ENCODE measurements at places on chromosomes 7 and 10.
A peak's percentile ranks its signal among the peaks of the same experiment; 100 is the strongest.

DNA sequence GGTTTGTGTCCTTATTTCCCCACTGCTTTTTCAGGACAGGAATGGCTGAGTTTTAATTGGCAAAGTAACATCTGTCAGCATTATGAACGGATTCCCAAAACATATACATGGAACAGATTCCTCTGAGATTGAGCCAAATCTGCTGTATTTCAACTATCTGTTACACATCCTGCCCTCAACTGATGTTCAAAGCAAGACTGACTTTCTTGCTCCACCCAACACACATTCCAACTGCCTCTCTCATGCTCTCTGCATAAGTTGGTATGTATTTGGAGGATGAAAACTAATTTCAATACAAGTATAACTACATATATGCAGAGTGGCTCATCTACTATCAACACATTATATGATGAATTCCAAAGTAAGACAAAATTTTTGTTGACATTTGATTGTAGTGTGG is 342.2 kb downstream of the GATA3 start:
- no peak for DNase-seq

DNA sequence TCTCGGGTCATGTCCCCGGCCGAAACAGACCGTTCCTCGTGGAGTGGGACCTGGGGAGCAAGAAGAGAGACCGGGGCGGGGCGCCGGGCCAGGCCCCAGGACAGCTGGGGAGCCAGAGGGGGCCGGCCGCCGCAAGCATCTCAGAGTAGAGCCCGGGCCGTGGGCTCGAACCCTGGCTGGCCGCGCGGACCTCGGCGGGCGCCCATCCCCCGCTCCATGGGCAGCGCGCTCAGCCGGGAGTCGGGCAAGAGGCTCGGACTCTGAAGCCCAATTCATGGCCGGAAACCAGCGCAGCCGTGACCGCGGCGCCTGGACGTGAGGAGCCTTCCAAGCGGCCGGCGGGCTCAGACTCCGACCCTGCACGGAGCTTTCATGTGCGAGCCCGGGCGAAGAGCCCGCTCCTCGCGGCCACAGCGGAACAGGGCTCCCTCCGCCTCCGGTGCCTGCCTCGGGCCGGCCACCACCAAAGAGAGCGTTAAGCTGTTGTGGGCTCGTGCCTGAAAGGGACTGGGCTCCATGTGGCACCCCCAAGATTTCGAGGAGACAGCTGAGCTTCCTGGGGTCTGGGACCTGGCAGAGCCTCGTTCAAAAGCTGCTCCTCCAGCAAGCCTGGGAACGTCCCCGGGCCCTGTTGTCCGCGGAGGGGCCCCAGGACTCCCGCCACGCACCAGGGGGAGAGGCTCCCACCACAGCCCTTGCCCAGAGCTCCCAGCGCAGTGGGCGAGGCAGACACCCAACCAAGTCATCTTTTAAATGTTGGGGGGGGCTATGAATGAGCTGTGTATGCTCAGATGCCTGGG is 757 bp upstream of the GRID1 start:
- DNase-seq: no peak

GRCh38 chr7:10706875-10707493 is 266.7 kb upstream of the PHF14 start:
- DNase-seq: no peak

DNA sequence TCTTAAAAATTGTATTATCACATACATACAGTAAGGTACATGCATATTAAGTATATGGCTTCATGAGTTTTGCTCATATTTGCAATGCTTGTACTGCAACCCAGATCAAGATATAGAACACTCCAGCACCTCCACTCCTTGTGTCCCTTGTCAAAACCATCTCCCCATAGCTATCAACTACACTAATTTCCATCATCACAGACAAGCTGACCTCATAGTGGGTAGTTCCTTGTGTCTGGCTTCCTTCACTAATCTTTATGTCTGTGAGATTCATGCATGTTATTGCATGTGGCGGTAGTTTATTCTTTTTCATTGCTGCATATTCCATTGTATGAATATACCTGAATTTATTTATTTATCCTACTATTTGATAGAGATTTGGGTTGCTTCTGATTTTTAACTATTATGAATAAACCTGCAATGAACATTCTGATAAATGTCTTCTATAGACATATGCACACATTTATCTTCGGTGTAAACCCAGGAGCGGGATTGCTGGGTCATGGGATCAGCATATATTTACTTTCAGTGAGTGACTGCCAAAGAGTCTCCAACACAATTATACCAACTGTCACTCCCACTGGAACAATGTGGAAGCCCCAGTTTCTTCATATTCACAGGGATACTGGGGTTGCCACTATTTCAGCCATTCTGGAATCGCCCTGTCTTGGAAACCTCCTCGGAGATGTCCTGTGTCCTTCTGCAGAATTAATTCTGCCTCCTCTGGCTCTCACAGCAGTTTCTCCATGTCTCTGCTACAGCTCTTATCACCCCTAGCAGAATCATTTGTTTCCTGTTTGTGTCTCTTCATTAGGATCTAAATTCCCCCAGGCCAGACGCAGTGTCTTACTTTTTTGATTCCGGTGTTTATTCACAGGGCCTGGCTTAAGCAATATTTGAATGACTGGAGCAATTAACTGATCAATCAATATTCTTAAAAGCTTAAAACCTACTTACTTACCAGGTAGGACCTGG is 14.7 kb upstream of the ADAM12 start:
- no peak for DNase-seq

GRCh38 chr7:100588438-100588837 is 2.3 kb downstream of the FBXO24 start:
- no peak for DNase-seq

- no peak for DNase-seq
Measured at GRCh38 chr7:55178863-55179773, 160.3 kb downstream of the EGFR start.

DNA sequence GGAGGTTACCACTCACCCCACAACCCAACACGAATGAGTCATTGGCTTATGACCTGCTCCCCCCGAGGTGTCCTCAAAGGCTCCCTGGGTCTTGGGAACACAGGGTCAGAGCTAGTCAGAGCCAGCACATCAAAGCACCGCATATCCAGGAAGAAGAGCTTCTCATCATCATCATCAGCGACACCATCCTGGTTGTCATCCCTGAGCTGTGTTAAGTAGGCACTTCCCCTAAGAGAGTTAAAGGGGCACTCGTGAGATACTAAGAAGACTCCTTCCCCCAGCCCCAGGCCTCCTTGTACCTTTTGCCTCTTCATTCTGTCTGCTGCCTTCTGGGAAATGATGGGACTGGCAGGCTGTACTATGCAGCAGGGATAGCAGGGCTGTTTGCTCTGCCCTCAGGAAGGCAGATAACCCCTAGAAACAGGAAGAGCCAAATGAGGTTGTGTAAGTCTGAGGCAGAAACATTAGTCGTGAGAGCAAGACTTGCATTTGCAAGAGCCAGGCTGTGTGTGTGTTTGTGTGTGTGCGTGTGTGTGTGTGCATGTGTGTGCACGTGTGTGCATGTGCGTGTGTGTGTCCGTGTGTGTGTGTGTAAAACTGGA is 11.1 kb upstream of the CPA1 start:
- DNase-seq: no peak

GRCh38 chr10:100008708-100009282 is 952 bp downstream of the DNMBP start:
- DNase-seq: no peak

GRCh38 chr7:17415955-17416354 is 117.5 kb downstream of the AHR start:
- no peak for DNase-seq

GRCh38 chr10:127890216-127890615 is 2.5 kb downstream of the CLRN3 start:
- DNase-seq: no peak

- no peak for DNase-seq
Measured at GRCh38 chr10:85604884-85605283, 761.7 kb downstream of the GRID1 start.

DNA sequence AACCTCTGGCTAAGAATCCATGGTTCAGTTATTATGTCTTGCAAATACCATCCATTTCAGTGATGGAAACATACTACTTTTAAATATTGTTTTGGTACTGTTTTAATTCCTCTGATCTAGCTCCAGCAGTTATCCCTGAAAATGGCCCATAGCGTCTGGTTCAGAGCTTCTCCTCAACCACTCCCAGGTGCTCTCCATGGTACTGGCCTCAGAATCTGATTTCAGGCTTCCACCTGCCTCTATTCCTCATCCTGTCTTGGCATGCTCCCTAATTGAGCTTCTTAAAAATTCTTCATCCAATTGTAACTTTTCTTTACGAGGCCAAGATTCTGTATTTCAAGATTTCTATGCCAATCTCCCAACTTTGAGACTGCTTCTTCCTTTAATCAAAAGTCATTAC is 236.3 kb downstream of the HTR7 start:
- DNase-seq: peak; percentile 8

DNA sequence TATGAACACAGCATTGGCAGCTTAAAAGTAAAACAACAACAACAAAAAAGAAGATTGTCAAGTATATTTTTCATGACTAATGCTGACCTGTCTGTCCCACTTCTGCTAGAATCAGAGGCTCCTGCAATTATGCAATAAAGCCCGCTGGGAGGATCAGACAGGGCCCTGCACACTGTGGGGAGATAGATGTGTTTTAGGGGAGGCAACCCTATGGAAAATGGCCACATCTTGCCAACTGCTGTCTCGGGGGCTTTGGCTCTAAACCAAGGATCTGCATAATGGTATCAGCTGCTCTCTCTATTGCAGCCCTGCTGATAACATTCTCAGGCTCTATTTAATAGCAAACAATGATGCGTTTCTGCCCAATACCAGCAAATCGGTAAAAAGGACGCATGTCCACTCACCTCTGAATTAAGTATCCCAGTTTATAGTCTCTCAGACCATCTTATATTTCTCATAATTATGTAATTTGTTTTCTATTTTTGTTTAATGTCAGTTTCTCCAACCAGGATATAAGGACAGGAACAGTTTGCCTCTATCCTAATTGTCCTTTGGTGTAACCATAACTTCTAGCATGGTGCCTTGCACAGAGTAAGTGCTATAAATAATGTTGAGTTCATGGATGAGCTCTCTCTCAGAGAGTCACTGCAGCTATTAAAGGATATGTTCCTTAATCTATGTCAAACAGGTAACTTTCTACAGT is 15.3 kb upstream of the PRKAR2B start:
- DNase-seq: peak; percentile 8

DNA sequence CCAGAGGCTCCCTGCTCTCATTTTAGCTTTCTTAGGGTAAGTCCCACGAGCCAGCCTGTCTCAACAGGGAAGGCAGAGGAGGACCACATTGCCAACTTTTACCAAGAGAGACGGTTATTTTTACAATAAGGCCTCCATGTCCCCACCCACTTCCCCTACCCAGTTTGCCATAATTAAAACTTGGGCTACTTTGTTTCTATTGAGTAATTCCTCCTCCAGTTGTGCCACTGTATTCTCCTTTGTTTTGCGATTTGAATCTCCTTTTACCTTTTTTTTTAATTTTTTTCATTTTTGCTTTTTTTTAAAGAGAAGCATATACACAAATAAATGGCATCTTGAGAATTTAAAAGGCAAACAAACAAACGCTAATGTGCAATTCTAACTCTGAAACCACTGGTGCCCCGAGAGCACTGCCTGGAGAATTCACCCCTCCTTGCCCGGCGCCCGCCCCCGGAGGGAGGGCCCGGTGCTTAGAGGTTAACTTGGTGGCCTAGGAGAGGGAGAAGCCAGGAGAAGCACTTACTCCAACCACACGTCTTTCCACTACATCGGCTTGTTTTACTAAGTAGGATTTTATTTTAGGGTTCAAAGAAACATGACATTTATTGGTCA is 282.3 kb downstream of the USP6NL start:
- DNase-seq: no peak

DNA sequence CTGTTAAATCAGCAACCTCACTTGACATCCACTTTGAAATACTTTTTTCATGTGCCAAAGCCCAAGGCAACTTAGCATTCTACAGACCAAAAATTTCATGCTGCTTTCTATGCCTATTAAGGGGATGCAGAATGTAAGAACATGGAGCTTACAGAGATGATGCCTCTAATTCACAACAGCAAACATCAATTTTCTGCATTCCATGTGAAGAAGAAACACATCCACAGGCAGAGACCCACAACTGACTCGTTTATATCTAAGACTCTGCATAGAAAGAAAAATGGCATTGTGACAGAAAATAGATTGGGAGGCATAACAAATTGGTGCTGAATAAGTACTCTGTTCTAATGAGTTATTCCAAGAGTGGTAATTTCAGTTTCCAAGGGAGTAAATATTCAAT is 107.6 kb downstream of the SGMS1 start:
- DNase-seq: no peak

- no peak for DNase-seq
Measured at GRCh38 chr10:63027531-63027930, 105.6 kb upstream of the NRBF2 start.

DNA sequence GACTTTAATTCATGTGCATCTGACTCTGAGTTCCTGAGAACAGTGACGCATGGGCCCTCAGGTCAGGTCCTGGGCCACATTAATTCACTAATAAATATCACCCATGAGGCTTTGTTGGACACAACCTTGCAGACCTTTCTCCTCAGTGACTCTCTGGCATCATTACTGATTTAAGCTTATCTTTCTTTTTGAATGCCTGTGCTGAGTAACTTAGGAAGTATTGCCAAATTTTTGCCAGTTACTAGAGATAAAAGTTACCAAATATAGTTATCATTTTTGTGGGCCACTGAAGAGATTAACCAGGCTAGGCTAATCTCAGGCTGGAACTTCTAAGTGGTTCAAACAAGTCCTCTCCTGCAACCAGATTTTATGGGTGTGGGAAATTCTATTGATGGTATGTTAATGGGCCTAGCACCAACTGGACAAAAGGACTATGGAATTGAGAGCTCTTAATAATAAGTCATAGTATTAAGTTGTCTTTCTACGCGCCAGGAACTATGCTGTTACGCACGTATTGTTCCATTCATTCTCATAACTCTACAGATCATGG is 28.8 kb upstream of the PRTFDC1 start:
- no peak for DNase-seq

GRCh38 chr7:151088856-151089699 is 2.8 kb downstream of the AGAP3 start:
- DNase-seq: no peak

- no peak for DNase-seq
Measured at GRCh38 chr10:42887734-42888503, 105.3 kb downstream of the BMS1 start.

DNA sequence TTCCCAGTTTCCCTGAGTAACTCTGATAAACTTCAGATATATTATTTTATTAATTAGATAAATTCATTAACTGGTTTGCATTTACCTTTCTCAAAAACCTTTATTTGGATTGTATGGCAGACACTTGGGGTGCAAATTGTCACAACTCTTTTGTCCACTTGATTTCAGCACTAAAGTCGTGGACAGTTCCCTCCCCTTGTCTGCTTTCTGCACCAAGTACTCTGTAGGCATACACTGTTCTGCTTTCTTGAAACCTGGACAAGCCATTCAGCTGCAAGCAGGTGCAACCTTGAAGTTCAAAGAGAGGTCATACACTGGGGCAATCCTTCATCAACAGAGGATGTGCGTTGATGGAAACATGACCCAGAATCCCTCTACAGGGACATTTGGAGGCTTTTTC is 162.9 kb downstream of the ARL5B start:
- DNase-seq: peak; percentile 11
